Left ventricle myocardium superior (tissue), 1 donor: ENCODE measurements at places on chromosomes 16 and 17. TPM values are rescaled to one million over a fixed set of nuclear protein-coding genes. Genes with fewer than 3 reads are reported as not detected.

GRCh38 chr16:12319428-12320035 lies 343.0 kb downstream of the SNX29 start:
- DNase-seq = no peak

DNA sequence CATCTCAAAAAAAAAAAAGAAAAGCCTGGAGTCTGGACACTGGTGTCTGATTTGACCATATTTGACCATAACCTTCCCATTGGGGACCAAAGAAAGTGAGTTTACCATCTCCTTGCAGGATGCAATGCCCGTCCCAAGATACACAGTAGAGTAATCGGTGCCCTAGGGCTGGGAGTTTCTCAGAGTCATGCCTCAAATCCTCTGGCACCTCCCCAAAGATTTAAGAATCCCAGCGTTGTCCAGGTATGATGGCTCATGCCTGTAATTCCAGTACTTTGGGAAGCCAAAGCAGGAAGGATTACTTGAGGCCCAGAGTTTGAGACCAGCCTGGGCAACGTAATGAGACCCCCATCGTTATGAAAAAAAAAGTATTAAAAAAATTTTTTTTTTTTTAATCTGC lies 5.0 kb downstream of the PITPNM3 start:
- no peak for DNase-seq

- no peak for DNase-seq
These were observed 12.5 kb upstream of the CIBAR2 start for GRCh38 chr16:85124636-85125346.

The WNT9B gene
- 0.42 TPM for total RNA-seq
